Hypothalamus (tissue), 51 donors: ENCODE measurements at places on chromosomes 16 and 17.

GRCh38 chr16:57572978-57573728 lies 30.7 kb downstream of the ADGRG5 start:
- DNase-seq = no peak

DNA sequence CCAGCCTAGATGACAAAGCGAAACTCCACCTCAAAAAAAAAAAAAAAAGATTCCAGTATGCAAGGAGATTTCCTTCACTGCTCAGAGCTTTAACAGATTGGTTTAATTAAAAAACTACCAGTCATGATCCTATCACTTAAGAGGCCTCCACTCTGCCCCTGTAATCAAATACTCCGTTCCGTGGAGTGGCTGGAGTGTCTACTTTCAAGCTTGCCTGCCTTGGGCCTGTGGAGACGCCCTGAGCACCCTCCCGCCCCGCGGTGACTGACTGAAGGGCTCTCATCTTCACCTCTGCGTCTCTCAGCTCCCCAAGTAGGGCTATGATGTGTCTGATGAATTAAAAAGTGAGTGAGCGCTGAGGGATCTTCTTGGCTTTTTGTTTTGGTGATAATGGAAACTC lies 25.3 kb upstream of the TRPV3 start:
- no peak for DNase-seq

DNA sequence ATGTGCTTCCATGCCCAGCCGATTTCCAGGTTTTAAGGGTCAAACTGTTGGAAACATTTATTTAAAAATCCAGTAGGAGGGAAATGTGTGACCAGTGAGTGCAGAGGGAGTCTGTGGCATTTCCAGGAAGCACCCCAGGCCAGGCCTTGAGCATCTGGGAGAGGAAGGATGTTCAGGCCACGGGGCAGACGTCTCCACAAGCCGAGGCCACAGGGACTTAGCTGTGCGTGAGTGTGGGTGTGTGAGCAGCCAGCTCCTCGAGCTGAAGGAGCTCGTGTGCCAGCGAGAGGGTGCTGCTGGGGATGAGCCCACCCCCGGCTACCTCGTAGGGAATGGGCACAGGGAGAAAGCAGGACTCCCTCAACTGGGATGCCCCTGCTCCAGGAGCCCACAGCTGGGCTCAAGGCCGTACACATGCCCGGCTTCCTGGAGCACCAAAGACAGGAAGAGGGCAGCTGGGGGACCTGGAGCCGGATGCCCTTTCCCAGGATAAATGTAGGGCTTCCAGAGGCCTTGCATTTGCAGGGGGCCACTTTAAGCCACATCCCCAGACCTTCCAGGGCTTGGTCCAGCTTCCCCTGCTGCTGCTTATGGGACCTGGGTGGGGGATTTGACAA lies 12.5 kb downstream of the NPTX1 start:
- no peak for DNase-seq

GRCh38 chr16:60704726-60705125 lies 1331.5 kb downstream of the CDH8 start:
- DNase-seq = no peak

GRCh38 chr17:12041312-12041711 lies 20.6 kb downstream of the MAP2K4 start:
- no peak for DNase-seq

DNA sequence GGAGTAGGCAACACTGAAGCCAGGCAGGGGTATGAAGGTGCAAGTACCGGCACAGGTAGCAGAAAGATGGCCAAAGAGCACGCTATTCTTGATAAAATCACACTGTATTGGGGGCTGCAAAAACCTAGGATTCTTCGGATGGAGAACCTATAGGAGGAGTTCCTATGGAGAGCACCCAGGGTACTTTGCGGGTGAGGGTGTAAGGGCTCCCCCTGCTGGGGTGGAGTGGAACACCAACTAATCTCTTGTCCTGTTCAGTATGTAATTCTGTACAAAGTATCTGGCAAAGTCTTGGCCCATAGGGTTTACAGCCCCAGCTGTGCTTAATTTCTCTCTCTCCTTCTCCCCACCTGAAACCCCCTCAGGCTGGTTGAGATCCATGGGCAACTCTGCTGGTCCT lies 393.1 kb upstream of the ASIC2 start:
- no peak for DNase-seq
